ENCODE measurements at places on chromosomes 7 and 10. TPM values are rescaled to one million over a fixed set of nuclear protein-coding genes. Genes with fewer than 3 reads are reported as not detected.

- DNase-seq = no peak
These were observed 318.9 kb downstream of the KCNMA1 start for GRCh38 chr10:77318739-77319138.

- no peak for DNase-seq
These were observed 41.2 kb downstream of the TACR2 start for GRCh38 chr10:69375307-69376151.

GRCh38 chr7:114631249-114631822 lies 216.7 kb downstream of the FOXP2 start:
- no peak for DNase-seq

DNA sequence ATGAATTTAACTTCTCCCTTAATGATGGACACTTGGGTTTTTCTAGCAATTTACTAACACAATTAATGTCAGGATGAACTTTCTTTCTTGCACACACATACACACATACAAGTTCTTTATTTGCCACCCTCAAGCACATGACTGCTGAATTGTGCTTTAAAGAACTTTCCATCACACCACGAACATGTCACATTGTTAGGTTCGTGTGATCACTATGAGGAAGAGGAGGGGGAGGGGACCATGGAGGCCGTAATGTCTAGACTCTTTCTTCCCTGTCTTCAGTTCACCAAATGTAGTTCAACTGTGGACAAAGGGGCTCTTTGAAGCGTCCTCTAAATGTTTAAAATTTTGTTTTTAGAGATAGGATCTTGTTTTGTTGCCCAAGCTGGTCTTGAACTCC lies 31.0 kb downstream of the NUP42 start:
- no peak for DNase-seq

- DNase-seq = no peak
These were observed 123.8 kb upstream of the SLC26A5 start for GRCh38 chr7:103569621-103570305.

- no peak for DNase-seq
These were observed 59.3 kb upstream of the IL6 start for GRCh38 chr7:22667562-22668239.

OR9A2 gene
- not detected for total RNA-seq

C7orf25 gene
- total RNA-seq = 6.9 TPM

RBP3 gene
- not detected for total RNA-seq

CXCL12 gene
- 3.6 TPM for total RNA-seq

SLC16A9 gene
- 23.1 TPM for total RNA-seq
